Stimulated activated CD4-positive, alpha-beta T cell treated with anti-CD3 and anti-CD28 coated beads, Interleukin-15, amount 100 ng/mL, for 1 hour (primary cell): ENCODE measurements at places on chromosomes 3 and 15.

- no peak for DNase-seq
Observed at GRCh38 chr3:135807879-135808278, 157.6 kb upstream of the PPP2R3A start.

- DNase-seq, result no peak
Observed at GRCh38 chr15:33888176-33888575, 80.1 kb upstream of the CHRM5 start.

- DNase-seq, result no peak
Observed at GRCh38 chr3:129686941-129687340, 80.5 kb upstream of the PLXND1 start.

- no peak for DNase-seq
Observed at GRCh38 chr3:134615743-134616142, 35.1 kb downstream of the KY start.
